ENCODE measurements at places on chromosomes 3 and 15.
A peak's percentile ranks its signal among the peaks of the same experiment; 100 is the strongest.

DNA sequence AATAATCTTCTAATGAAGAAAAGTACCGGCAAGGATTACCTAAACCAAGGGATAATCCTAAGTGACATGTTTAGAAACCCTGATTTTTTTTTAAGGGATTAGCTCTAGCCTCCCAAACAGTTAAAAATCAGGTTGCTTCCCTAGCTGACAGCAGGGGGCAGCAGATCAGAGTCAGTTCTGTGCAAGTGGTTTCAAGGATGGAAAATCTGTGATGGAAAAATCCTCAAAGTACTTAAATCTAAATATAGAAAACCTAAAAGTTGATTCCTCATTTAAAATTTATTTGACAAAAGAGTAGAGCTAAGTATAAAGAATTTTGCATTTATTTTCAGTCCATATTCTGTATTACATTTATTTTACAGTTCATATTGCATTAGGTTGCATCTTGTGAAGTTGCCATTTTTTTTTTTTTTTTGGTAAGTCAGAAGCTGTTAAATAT, 107.6 kb downstream of the PEX5L start:
- peak; percentile 78 for DNase-seq

DNA sequence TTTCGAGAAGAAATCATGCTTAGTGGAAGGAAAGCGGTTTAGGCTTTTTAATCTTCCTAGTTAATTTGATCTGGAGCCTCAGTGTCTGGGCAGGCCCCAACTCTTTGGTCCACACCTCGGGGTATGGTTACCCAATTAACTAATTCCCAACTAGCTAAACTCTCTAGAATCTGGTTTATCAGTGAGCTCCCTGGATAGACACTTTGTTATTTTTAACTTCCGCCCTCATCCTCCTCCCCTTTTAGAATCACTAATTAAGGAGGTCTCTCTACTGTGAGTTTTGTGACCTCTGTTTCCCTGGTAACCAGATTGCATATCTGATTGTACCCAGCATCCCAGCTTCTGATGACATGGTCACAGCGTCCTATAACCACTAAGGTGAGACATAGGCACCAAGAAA, 112.2 kb downstream of the RARB start:
- DNase-seq, result no peak

GRCh38 chr15:97728791-97729190, 231.7 kb upstream of the ARRDC4 start:
- DNase-seq, result no peak

DNA sequence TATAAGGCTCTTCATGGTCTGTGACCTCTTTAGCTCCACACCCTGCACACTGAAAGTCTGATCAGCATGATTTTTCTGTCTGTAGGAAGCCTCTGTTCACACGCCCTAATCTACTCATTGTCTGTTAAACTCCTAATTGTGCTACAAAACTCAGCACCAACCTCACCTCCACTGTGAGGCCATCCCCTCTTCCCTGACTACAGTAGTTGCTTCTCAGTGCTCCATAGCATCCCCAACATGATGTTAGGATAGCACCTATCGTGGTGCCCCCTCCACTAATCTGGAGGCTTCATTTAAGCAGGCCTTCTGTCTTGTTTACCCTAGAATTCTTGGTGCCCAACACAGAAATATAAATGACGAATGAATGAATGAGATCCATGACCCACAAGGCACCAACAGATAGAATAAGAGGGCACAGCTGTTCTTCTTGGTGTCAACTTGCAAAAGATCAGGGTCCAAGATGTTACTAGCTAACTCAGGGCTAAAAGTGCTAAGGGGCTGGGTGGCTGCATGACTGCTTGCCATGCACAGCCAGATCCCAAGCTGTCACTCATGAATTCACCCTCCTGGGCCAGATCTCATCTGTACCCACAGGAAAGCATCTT, 55.2 kb upstream of the HEG1 start:
- no peak for DNase-seq

GRCh38 chr15:32994810-32995424, 199.6 kb downstream of the FMN1 start:
- no peak for DNase-seq

DNA sequence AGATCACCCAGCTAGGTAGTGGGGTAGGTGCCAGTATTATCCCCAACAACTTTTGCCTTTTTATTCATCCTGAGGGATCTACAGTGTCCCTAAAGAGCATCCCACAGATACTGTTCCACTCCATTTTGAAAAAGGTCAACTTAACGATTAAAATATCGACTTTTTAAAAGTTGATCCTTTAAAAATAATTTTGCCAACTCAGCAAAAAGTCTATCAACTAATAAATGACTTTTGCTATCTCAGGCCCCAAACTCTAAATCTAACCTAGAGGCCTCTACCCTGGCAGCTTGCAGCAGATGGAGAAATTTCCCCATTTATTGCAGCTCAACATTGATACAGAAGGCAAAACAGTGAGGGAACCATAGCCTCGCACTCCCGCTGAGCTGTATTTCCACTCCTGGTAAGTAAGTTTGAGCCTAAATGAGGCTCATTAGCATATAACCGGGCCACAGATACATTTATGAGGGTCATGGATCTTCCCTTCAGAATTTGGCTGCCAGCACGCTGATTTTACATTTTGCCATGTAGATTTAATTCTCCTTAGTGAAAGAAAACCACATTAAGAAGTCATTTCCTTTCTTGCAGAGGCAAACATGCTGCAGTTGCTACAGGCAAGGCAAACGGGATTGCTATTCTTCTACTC, 704.1 kb upstream of the CFAP20DC start:
- DNase-seq, result no peak

GRCh38 chr3:126287536-126288241, 69.5 kb downstream of the KLF15 start:
- DNase-seq, result peak; percentile 64

- DNase-seq, result no peak
These were observed 522.3 kb downstream of the ROBO1 start for GRCh38 chr3:79245284-79246138.

- DNase-seq, result no peak
These were observed 90.6 kb upstream of the GADL1 start for GRCh38 chr3:30984855-30985749.

DNA sequence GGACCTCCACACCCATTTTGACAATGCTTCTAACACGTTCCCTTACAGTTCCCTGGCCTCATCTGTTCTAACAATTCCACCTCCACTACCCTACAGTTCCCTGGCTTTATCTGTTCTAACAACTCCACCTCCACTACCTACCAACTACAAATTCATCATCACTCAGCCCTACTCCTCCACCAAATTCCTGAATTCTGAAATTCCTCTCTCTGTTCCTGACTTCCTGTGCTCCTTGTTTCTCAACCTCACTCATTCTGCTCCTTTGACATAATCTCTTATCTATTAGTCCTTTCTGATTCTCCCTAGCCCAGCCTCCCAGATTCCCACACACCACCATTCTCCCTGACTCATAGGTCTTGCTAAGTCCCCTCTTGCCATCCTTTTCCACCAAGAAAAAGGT, 22.5 kb downstream of the UPK1B start:
- DNase-seq, result no peak

GRCh38 chr3:94036909-94037507, 8.6 kb upstream of the STX19 start:
- no peak for DNase-seq

Data from glutamatergic neuron (in vitro differentiated cells).